ENCODE measurements at places on chromosomes 7 and 10.

GRCh38 chr10:22784668-22785067, 70.3 kb upstream of the PIP4K2A start:
- DNase-seq = no peak

DNA sequence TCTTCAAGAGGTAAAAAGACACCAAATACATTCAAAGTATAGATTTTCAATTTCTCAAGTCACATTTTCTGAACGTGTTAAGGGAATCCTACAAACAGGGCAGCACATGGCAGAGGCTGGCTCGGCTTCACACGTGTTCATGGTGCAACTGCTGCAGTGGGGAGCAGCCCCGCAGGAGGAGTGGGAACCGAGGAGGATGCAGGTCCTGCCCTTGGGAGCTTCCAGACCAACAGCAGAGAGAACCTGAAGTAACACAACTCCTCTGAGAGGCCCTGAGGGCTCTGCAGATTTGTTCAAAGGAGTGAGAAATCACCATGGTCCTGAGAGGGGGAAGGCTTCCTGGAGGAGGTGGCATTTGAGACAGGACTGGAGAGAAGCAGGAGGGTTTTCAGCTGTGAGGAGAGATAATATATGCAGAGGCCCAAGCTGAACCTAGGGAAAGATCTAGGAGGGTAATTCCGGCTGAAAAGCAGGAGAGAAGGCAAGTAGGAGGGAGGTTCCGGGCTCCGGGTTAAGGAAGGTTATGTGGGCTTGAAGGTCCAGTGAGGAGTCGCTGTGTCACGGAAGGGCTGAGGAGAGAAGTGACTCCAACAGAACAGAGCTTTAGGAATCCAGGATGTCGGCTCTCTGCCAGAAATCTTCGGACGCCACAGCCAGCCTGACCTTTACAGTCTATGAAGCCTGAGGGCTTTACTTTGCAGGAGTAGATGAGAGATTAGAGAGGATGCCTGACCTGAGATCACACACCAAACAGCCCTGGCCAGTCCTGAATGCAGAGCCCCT, 77.5 kb downstream of the GPR26 start:
- no peak for DNase-seq

GRCh38 chr10:34347131-34347530, 468.0 kb downstream of the PARD3 start:
- DNase-seq = no peak

GRCh38 chr7:116210345-116211005, at the start of gene TES:
TES (plus strand) TSS chr7:116210539; CDS start chr7:116210708, 169 bp downstream.
- DNase-seq = peak; percentile 62

GRCh38 chr10:103549349-103549685, 55.8 kb downstream of the NEURL1 start:
- no peak for DNase-seq

DNA sequence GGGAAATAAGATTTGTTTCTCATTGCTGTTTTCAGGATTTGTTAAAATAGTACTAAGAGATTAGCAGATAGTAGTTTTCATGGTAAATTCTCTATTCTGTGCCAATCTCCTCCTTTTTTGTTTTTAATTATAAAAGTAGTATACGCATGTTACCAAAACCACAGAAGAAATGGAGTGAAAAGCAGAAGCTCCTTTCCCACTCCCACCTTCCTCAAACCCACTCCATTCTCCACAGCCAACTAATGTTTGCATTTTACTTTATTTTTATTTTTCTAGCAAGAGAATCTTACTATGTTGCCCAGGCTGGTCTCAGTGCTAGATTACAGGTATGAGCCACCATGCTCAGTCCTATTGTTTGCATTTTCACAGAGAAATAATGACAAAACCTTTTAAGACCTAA, 4.5 kb upstream of the LRMDA start:
- DNase-seq = no peak

DNA sequence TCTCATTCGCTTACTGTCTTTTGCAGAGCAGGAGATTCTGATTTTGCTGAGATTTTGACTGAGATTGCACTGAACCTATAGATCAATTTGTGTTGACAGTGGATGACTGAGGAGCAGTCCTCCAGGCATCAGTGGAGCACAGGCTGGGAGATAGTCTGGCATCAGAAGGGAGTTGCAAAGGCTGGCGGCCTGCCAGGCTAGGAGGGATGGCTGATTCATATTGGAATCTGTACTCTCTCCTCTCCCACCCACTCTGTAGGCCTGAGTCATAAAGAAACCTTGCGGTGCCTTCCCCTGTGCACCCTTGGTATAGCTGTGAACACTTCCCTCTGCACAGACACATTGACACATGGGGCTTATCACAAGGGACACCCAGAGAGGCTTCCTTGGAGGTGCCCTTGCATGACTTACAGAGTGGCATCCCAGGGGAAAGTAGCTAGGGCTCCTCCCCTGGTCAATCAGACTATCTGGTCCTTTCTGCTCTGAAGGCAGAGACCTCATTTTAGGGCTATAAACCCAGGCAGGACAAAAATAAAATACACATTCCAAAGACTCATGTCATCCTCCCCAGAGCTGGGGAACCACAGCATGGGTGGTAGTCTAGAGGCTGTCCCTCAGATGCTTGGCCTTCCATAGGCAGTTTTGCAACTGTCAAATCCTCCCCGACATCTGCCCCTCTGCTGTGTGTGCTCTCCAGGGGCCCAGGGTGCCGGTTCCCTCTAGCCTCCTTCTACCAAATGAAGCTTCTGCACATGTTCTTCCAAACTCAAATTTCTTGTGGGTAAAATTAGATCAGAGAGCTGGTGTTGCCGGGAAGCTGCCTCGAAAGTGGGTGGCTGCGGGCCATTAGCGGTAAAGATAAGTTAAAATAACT, 37.4 kb upstream of the EEPD1 start:
- peak; percentile 87 for DNase-seq

DNA sequence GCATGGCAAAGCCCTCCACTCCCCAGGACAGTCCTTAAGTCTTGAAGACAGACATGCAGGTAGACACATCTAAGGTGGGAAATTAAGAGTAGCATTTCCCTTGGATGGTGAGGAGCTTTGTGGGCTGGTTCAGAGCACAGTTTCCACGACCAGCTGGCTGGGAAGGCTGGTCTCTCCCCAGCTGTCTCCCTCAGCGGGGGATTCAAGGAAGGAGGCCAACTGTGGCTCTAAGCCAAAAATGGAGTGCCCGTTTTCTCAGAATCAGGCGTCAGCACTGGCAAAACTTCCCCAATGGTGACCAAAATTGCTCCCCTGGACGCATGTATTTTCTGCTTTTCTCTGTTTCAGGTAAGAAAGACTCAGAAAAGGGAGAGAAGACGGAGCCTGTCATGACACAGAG, 230.6 kb upstream of the FZD8 start:
- no peak for DNase-seq

- DNase-seq = no peak
These were observed 251.8 kb downstream of the BMPER start for GRCh38 chr7:34157137-34157536.

DNA sequence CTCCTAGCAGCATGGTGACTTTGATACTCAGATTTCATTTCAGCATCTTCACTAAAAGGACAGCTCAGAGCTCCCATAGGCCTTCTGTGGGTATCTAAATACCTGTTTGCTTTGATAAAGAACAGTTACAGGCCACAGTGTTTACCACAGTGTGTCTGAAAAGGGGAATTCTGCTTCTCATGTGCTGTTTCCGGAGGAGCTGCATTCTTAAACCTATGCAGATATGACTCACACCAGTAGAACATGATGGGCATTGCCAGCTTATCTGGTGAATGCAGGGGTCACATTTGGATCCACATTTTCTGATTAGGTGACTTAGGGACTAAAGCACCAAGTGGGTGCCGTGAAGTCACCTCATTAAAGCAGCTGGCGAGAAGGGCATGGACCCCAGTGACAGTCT, 52.6 kb downstream of the TRRAP start:
- no peak for DNase-seq

- DNase-seq = no peak
These were observed 57.6 kb upstream of the CROT start for GRCh38 chr7:87287738-87288341.

GRCh38 chr10:70380350-70381135, 1.9 kb downstream of the LRRC20 start:
- no peak for DNase-seq

GRCh38 chr10:72274213-72274729, 547 bp downstream of the DDIT4 start:
- DNase-seq = no peak

GRCh38 chr7:116455009-116455408, 44.5 kb upstream of the CAV2 start:
- DNase-seq = no peak

DNA sequence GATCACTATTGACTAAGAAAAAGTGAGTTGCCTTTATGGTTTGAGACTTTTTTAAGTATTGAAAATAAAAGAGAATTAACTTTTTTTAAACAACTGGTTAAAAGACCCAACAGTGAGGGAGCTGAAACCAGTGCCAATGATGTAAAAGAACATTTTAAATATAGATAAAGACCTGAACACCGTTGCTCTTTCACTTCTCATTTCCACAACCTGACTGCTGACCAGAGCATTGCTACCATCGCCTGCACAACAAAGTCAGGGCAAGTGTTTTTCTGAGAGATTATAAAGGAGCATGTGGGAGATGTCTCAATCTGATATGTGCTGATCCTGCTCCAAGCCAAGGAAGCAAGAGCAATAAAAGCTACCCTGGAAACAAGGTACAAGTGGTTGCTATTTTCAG, 34.7 kb downstream of the IMMP2L start:
- no peak for DNase-seq

DNA sequence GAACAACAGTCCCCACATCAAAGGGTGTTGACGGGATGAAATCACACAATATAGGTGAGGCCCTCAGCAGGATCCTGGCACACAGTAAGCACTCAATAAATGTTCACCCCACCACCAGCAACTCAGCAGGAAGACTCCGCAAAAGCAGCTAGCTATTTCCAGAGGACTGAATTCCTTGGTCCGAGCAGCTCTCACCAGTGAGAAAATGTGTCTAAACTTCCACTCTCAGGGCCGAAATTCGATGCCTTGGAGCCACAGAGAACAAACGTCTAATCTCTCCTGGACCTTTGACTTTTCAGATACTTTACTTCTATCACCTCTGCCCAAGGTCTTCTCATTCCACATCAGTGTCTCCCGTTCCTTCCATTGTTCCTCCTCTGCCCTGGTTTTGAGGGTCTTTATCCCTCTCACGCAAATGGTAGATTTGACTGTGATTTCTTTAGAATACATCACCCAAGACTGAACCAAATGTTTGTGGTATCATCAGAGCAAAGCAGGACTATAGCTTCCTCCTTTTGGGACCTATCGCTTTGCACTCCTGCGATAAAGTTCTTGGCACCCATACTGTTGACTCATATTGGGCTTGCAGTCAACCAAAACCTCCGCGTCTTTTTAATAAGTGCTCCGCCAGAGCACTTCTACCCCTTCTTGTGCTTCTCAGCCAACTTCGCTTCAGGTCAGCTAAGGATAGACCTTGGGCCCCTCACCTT, 903 bp upstream of the NT5C2 start:
- no peak for DNase-seq

GRCh38 chr7:94176694-94177200, 172.6 kb upstream of the BET1 start:
- DNase-seq = no peak

GRCh38 chr7:134707663-134708378, 61.2 kb downstream of the BPGM start:
- no peak for DNase-seq

DNA sequence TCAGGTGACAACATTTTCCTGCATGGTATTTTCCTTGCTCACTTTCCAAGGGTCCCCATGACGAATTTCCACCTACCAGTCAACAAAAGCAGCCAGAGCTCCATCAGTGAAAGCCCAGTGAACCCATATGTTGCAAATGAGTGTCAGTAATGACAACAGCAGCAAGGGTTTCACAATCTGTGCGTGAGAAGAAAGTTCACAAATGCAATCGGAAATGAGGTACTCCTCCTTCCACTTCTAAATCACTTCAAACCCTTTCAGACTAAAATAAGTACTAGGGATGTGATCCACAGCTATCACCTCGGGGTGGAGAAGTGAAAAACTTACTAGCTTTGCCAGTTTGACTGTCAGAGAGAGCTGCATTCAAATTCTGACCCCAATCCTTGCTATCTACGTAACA, 55.6 kb upstream of the BET1 start:
- DNase-seq = no peak

DNA sequence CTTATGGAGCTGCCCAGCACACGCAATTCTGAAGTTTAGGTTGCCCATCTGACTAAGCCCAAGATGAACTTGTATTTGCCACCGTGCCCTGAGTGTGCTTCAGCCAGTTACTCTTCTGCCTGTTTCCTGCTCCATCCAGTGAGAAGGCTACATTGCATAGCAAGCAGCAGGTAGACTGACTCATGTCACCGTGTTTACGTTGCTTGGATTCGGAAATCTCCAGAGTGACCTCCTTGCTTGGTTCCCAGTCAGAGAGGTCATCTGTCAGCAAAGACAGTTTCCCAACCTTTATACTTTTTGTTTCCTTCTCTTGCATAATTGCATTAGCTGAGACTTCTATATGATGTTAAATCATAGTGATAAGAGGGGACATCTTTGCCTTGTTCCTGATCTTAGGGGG, 30.9 kb downstream of the NACAD start:
- DNase-seq = no peak

DNA sequence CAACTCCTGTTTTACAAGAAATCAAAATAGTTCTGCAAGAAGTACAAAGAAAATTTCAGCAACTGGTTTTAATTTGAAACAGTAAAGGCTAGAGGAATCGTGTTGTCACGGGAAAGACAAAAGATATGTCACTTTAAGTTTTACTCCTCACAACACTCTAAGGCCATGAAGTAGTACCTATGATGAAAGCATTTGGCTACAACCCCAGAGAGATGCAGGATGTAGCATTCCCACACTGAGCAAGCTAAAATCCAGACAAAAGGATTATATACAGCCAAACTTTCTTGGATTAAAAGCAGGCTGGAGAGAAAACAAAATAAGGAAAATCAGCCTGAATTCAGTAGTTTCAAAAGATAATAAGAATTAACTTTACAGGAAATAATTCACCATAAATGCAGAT, 245.5 kb upstream of the STEAP1 start:
- no peak for DNase-seq

All from stimulated activated CD4-positive, alpha-beta T cell treated with anti-CD3 and anti-CD28 coated beads, Interleukin-12 subunit alpha, Interleukin-12 subunit beta, amount 100 ng/mL, for 24 hours (primary cell).